GM23248 (cell line): ENCODE measurements at places on chromosomes 11 and 22.

- DNase-seq, result peak; percentile 99
Measured at GRCh38 chr11:65497141-65498041, 1.5 kb upstream of the MALAT1 start.

- peak; percentile 79 for DNase-seq
Measured at GRCh38 chr11:128053981-128054931, 533.1 kb downstream of the ETS1 start.

GRCh38 chr11:27357250-27357649 is 5.8 kb downstream of the CCDC34 start:
- DNase-seq, result no peak

DNA sequence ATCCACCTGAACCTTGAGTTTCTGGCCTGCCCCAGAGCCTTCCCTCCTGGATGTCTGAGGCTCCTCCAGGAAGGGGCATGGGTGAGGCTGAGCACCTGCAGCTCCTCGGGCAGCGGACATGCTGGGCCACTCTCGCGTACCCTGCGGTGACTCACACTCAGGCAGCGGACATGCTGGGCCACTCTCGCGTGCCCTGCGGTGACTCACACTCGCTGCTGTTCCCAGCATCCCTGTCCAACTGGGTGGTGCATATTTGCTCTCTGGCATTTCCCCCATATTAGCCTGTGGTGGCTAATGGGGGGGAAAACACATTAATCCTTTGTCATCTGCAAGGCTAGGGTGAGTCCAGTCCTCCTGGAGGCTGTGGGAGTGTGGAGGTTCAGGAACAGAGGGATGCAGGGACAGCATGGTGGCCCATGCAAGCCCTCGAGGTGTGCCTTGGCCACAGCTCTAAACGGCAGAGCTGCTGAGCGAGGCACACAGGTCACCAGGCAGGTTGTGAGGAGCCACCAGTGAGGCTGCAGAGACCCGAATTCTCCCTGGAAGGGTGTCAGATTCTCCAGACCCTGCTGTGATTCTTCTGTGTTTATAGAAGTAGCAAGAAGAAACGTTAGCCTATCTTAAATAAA is 728.1 kb downstream of the BRD1 start:
- peak; percentile 20 for DNase-seq

GRCh38 chr11:629237-629583 is 2.2 kb upstream of the SCT start:
- no peak for DNase-seq

DNA sequence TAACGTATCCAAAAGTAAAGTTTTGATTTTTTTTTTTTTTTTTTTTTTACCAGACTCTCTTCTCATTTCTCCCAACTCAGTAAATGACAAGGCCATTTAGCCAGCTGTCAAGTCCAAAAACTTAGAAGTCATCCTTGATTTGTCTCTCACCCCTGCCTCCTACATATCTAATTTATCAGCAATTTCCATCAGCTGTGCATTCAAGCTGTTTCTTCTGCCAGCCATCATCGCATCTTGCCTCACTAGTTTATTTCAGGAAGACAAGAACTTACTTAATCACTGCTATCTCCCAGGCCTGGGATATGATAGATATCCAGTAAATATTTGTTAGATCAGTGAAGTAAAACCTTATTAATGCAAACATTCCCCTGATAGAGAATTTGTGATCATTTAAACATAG is 47.6 kb downstream of the SCGB1A1 start:
- no peak for DNase-seq
